Central memory CD8-positive, alpha-beta T cell (primary cell): ENCODE measurements at places on chromosomes 16 and 17.

- no peaks in the 10 kb centered on the region for H3K27me3 ChIP-seq
- peak overlapping the region; percentile 65 for H3K27ac ChIP-seq
- no peaks in the 10 kb centered on the region for H3K4me1 ChIP-seq
- peaks cover 22% of the 10 kb centered on the region for H3K36me3 ChIP-seq
These were observed 363.3 kb downstream of the SEC14L1 start for GRCh38 chr17:77503916-77504651.

- DNase-seq, result no peak
- no peak overlapping the region for H3K27ac ChIP-seq
- H3K4me1 ChIP-seq, result no peaks in the 10 kb centered on the region
- no peaks in the 10 kb centered on the region for H3K27me3 ChIP-seq
These were observed 303.4 kb downstream of the SLC39A11 start for GRCh38 chr17:72788950-72789585.

DNA sequence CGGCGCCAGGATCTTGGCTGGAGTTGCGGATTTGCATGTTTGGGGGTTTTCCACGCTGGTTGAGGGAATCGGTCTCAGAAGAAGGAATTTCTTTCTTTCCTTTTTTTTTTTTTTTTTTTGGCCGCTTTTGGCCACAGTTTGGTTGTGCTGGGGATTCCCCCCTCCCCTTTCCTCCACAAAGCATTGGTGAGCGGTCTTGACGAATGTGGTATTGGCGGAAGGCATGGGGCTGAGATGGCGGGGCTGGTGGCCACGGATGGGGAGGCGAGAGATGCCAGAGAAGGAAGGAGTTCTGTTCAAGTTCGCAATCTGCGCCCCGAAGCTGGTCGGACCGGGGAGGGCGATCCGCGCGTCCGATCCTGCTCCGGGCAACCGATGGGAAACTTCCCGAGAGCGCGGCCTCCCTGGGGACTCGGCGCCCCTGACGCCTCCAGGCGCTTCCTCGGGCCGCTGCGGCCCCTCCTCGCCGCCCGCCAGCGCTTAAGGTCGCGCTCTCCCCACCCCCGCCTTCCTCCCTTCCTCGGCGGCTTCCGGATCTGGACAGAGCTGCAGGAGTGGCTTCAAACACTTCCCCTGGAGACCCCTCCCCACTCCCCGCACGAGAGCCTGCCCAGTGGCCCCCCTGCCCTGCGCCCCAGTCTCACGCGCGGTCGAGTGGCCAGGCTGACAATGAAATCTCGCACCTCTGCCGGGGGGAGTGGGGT is 43.2 kb downstream of the RAI1 start:
- DNase-seq, result no peak
- peak overlapping the region; percentile 87 for H3K4me3 ChIP-seq
- H3K27ac ChIP-seq, result peak overlapping the region; percentile 79
- peaks cover 12% of the 10 kb centered on the region for H3K27me3 ChIP-seq

DNA sequence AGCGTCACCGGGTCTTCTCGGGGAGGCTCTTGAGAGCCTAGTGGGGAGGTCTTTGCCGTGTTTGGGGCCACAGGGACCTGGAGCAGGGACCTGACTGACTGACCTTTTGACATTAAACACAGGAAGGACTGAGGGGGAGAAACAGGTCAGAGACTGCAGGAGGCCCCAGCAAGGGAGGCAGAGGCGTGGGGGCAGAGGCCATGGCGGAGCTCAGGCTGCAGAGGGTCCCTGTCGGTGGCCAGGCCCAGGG is 41.6 kb upstream of the GSE1 start:
- H3K27ac ChIP-seq, result peak overlapping the region; percentile 70
- H3K4me1 ChIP-seq, result peaks cover 73% of the 10 kb centered on the region
- H3K27me3 ChIP-seq, result no peaks in the 10 kb centered on the region

DNA sequence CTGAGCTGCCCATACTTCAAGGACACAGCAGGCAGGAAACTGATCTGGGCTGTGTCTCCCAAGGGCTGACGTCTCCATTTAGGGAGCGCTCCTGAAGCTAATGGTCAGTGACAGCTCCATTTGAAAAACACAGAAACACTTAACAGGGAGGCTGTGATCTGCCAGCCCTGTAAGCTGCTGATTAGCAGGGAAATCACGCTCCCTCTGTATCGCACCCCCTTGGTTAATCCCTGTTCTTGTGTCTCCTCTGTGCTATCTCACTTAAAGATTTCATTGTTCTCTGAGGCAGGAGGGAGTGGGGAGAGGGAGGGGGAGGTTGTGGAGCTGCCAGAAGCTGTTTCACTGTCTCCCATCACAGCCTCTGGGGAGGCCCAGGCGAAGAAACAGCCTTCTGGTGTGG is 47.4 kb upstream of the CACNG3 start:
- no peak for DNase-seq
- H3K4me1 ChIP-seq, result peaks cover 5% of the 10 kb centered on the region
- H3K36me3 ChIP-seq, result peaks cover 54% of the 10 kb centered on the region
- H3K4me3 ChIP-seq, result no peak overlapping the region

GRCh38 chr17:64102627-64103390 is 27.1 kb downstream of the ERN1 start:
- peaks cover 7% of the 10 kb centered on the region for H3K36me3 ChIP-seq
- no peak overlapping the region for H3K27ac ChIP-seq
- no peaks in the 10 kb centered on the region for H3K27me3 ChIP-seq
- no peak overlapping the region for H3K4me3 ChIP-seq

DNA sequence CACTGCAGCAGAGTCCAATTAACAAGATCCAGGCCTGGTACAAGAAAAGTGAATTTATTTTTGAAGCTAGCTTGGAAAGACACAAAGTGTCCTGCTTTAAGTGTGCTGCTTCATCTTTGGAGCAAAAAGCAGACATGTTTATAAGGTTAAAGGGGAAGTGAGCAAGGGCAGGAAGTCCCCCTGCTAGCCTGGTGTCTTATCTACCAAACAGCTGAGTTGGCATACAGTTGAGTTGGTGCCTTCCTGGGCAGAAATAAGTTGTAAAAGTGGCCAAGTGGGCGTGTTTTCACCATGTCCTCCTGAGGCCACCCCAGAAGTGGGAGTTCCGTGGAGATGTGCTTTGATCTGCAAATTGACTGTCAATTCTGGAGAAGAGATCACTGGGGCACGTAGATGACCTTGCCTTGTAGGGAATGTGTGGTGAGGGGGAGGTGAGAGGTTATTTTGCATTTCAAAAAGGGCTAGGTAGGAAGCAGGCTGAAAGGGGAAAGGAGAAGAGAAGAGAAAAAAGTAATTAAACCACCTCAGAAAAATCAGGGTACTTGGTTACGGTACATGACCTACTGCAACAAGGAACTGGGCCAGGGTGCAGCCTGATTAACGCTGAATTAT is 38.3 kb upstream of the HSBP1 start:
- H3K4me1 ChIP-seq, result no peaks in the 10 kb centered on the region
- no peak overlapping the region for H3K27ac ChIP-seq
- no peak overlapping the region for H3K4me3 ChIP-seq
- H3K27me3 ChIP-seq, result peaks cover 17% of the 10 kb centered on the region
- H3K36me3 ChIP-seq, result no peaks in the 10 kb centered on the region

DNA sequence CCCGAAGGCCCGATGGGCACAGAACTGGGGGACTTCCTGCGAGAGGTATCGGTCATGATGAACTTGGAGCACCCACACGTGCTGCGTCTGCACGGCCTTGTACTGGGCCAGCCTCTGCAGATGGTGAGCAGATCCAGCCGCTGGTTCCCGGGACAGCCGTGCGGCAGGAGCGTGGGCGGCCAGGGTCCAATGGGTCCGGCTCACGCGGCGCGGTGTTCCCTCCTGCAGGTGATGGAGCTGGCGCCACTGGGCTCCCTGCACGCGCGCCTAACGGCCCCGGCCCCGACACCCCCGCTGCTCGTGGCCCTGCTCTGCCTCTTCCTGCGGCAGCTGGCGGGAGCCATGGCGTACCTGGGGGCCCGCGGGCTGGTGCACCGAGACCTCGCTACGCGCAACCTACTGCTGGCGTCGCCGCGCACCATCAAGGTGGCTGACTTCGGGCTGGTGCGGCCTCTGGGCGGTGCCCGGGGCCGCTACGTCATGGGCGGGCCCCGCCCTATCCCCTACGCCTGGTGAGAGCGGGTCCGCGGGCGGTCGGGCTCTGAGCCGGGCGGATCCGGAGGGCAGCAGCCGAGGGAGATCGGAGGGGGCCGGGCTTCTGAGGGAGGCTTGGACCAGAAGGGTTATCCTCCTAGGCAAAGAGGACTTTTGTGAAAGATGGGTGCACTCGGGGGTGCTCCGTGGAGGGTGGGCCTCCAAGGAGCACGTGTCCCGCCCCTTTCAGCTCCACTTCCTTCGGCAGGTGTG is 3.0 kb downstream of the TNK1 start:
- H3K4me3 ChIP-seq, result peak overlapping the region; percentile 81
- H3K4me1 ChIP-seq, result peaks cover 14% of the 10 kb centered on the region
- peaks cover 2% of the 10 kb centered on the region for H3K36me3 ChIP-seq
- H3K27ac ChIP-seq, result peak overlapping the region; percentile 92
- peaks cover 29% of the 10 kb centered on the region for H3K27me3 ChIP-seq

DNA sequence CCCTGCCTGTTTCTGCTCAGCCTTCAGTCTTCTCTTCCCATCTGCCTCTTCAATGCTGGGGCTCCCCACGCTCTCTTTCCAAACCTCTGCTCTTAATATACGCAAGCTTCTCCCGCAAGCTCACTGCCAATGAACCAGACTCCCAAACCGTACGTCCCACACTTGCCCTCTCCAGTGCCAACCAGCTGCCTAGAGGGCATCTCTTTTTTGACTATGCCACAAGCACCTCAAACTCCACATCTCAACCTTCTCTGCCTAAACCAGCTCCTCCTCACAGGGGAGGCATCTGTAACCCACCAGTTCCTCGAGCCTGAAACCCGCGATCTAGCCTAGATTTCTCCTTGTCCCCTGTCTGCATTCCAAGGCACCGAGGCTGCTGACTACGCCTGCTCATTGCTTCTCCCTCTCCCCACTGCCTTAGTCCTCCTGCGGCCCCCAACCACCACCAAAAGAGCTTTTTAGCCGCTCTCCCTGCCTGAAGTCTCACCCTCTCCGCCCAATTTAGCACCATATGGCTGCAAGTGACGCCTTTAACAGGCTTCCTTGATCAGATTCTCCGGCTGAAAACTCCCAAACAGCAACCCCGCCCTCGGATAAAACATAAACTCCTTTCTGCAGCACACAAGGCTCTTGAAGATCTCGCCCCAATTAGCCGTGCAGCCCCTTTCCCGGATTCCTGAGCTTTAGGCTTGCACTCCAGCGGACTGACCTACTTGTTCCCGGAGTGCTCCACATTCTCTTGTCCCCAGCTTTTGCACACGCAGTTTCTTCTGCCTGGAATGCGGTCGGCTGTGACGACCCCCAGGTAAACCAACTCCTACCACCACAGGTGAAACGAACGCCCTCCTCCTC is 1.5 kb downstream of the GGA2 start:
- peak overlapping the region; percentile 99 for H3K27ac ChIP-seq
- H3K4me1 ChIP-seq, result peaks cover 58% of the 10 kb centered on the region
- DNase-seq, result no peak
- H3K27me3 ChIP-seq, result no peaks in the 10 kb centered on the region
- peaks cover 28% of the 10 kb centered on the region for H3K36me3 ChIP-seq

DNA sequence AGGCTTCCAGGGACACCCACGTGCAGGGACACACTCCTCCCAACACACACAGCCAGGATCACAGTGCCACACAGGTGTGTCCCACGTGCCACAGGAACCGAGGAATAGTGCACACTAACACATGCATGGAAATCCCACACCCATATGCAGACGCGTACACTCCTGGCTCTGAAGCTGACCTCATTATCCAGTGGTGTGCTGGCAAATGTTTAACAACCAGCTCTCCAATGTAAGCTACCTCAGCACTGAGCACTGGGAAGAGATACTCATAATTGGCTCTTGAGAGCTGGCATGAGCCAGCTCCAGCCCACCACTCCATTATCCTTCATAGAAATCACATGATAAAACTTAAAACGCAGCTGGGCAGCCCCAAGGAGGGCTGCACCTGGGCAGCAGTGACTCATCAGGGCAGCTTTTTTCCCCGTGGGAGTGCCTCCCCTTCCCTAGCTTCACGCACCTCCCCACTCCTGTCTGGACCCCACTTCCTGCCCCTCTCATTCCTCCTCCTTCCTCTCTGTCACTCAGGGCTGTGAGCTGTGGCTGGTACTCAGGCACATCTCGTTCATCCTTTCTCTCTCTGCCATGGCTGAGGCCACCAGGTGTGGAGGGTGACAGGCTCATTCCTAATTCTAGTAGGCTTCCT is 14.9 kb upstream of the TBX21 start:
- H3K36me3 ChIP-seq, result no peaks in the 10 kb centered on the region
- no peak for DNase-seq

DNA sequence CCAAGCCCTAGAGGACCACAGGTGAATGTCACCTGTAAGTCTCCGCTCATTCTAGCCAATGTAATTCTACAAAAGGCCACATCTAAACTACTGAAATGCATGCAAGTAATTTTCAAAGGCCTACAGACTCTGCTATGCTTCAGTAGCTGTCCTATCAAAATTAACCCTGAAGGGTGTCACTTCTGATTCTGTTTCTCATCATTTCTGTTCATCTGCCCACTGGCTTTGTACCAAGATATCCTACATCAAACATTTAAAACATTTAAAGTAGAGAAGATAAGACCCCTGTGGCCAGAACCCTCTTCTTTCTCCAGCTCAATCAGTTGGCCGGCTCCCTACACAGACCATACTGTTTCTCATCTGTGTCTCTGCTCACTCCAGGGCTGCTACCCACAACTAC is 21.5 kb downstream of the PHF12 start:
- H3K4me3 ChIP-seq, result no peak overlapping the region
- H3K4me1 ChIP-seq, result peaks cover 60% of the 10 kb centered on the region
- peak overlapping the region; percentile 82 for H3K27ac ChIP-seq
- DNase-seq, result no peak

- no peaks in the 10 kb centered on the region for H3K4me1 ChIP-seq
- H3K36me3 ChIP-seq, result peaks cover 50% of the 10 kb centered on the region
- H3K27ac ChIP-seq, result no peak overlapping the region
- H3K27me3 ChIP-seq, result no peaks in the 10 kb centered on the region
- no peak for DNase-seq
These were observed 78.5 kb downstream of the ZZEF1 start for GRCh38 chr17:4064366-4064765.
